ENCODE measurements at places on chromosomes 1 and 21.

- DNase-seq, result no peak
These were observed 27.7 kb downstream of the ERO1B start for GRCh38 chr1:236253918-236254637.

- no peak for DNase-seq
These were observed 18.0 kb downstream of the KIAA0319L start for GRCh38 chr1:35539073-35539823.

GRCh38 chr21:23853796-23854379, 1753.4 kb downstream of the MRPL39 start:
- peak; percentile 3 for DNase-seq

DNA sequence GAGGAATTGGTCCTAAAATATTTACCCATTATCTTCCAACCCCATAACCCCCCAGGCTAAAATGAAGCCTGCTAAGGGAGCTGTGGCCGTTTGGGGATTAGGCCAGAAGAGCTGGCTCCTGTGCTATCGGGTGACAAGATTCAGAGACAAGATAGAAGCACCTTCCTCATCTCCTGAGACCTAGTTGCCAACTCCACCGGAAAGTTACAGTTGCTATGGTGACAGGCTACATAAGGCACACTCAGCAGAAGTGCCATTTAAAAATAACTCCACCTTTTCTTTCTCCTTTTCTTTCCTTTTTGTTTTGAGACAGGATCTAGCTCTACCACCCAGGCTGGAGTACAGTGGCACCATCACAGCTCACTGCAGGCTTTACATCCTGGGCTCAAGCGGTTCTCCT, 43.6 kb upstream of the ROR1 start:
- no peak for DNase-seq

- DNase-seq, result no peak
These were observed 38.1 kb downstream of the DISP3 start for GRCh38 chr1:11516961-11517635.

GRCh38 chr1:110425612-110426152, 18.2 kb upstream of the LAMTOR5 start:
- no peak for DNase-seq

GRCh38 chr1:31733389-31734219, 29.8 kb upstream of the COL16A1 start:
- no peak for DNase-seq

DNA sequence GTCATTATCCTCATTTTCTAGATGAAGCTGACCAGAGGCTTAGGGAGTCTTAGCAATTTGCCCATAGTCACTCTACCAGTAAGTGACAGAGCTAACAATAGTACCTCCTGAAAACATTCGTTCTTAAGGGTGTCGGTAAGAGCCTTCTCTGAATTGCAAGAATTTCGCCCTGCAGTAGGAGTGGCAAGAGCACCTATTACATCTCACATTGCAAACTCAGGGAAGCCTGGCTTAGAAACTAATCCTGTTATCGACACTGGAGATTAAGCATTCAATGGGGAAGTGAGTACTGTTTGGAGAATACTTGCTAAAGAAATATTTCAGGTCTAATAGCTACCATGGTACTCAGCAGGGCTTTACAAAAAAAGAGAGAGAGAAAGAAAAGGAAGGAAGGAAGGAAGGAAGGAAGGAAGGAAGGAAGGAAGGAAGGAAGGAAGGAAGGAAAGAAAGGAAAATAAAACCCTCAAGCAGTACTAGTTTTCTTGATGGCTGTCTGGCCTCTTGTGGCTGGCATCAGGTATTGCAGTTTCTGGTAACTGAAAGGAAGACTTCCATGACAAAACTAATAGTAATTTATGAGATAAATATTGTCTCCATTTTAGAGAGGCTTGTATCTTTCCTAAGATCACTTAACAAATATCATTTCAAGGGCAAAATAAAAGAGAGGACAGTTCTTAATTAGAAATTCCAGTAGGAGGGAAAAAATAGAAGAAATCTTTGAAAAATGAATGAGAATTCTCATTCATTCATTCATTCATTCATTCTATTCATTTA, 10.4 kb downstream of the C1orf226 start:
- peak; percentile 35 for DNase-seq

DNA sequence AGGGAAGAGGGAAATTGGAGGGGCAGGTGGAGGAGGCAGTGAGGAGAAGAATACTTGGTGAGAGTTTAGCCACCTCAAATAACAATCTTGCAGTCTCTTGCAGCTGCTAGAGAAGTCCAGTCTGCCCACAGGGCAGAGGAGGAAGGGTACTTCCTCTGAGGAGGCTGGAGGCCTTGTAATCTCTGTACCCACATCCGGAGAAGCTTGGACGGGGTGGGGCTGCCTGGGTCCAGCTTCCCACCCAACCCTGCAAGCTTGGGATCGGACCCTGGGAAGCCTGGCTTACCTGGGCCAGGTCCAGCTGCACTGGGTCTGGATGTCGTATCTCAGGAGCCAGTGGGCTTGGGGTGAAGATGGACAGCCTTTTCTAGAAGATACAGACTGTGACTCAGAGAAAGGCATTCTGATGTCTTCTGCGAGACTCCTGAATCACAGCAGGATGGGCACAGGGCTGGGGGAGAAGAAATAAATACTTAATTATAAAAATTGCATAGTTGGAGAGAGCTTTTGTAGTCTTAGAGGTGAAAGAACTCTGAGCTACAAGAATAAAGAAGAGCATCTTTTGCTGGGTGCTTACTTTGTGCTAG, 111.8 kb upstream of the JUN start:
- DNase-seq, result no peak

GRCh38 chr1:225941187-225941941, at the start of gene LEFTY2:
Gene LEFTY2, minus strand, starts transcription at chr1:225941220. Its CDS starts 80 bp downstream, at chr1:225941140.
- DNase-seq, result no peak

GRCh38 chr1:230103306-230104173, 36.5 kb downstream of the GALNT2 start:
- no peak for DNase-seq

- no peak for DNase-seq
These were observed 217.9 kb downstream of the NEGR1 start for GRCh38 chr1:72064196-72065075.

GRCh38 chr1:11535761-11536572, 57.0 kb downstream of the DISP3 start:
- DNase-seq, result no peak

GRCh38 chr1:5992814-5993555, 760 bp upstream of the NPHP4 start:
- no peak for DNase-seq

DNA sequence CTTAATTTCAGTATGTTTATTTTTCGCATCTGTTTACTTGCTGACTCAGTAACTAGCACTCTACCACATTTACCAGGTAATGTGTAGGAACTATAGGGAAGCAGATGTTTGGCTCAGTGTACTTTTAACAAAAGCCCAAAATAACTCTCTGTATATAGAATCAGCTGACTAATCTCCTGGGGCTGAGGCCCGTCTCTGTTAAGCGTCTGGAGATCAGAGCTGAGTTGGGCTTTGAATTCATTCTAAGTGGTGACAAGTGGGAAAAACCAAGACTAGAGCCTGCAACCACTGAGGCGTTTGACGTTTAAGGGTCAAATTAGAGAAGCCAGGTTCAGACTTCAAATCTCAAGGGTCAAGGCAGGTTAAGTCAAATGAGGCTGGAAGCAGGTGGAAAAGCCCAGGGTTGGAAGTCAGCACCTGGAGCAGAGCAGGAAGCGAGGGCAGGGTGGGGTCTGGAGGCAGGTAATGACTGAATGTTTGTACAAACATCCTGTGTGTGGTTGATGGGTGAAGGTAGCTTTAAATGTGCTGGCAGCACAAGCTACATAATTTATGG, 56.8 kb upstream of the LYST start:
- no peak for DNase-seq

DNA sequence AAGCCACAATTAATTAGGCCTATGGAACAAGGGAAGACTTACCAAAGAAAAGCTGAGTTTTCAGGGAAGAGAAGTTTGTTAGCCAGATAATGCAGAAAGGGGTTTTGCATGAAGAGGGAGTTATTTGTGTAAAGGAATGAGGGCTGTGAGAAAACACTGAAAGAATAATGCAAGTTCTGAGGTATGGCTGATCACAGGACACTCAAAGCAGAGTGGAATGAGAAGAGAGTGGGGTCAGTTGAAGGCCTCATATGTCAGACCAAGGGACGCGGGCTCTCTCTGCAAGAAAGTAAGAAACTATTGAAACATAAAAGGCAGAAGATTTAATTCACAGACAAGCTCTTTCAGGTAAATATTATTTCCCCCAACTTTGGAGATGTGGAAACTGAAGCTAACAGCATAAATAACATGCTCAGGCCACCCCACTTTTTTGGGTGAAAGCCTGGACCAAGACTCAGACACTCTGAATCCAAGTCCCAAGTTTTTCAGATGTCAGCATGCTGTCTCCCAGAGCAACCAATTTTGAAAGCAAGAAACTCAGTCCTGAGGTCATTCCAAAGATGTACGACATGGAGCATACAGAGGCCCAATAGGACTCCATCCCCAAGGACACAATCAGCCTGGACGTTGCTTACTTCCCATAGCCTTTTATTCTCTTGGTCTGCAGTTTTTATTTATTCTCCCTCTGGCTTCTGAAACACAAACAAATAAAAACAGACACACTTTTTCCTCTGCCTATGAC, 47.3 kb upstream of the FGGY start:
- DNase-seq, result no peak

GRCh38 chr1:116855191-116855619, 54.5 kb upstream of the PTGFRN start:
- DNase-seq, result no peak

DNA sequence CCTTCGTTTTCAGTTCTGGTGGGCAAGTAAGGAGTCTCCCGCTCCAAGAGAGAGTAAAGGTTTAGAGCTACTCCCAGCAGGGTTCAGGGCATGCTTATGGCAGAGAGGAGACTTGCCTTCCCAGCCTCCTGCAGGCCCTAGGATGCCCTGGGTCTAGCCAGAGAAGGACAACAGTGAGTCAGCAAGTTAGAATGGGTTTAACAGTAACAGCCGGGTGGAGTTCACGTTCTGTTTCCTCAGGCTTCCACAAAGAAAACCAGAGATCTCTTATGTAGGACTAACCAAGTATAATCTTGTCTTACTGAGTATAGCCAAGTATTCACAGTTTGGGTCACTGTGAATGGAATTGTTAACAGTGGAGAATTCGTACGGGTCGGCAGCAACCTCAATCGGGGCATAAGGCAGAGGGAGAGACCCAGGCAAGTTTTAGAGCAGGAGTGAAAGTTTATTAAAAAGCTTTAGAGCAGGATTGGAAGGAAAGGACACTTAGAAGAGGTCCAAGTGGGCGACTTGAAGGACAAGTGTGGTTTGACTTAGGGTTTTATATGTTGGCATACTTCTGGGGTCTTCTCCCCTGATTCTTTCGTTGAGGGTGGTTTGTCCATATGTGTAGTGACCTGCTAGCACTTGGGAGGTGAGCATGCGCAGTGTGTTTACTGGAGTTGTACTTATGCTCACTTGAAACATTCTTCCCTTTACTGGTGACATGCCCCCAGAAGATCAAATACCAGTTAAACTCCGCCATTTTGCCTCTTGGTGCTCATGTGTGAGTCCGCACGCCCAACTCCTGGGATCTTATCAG, 4.5 kb downstream of the OVAAL start:
- no peak for DNase-seq

DNA sequence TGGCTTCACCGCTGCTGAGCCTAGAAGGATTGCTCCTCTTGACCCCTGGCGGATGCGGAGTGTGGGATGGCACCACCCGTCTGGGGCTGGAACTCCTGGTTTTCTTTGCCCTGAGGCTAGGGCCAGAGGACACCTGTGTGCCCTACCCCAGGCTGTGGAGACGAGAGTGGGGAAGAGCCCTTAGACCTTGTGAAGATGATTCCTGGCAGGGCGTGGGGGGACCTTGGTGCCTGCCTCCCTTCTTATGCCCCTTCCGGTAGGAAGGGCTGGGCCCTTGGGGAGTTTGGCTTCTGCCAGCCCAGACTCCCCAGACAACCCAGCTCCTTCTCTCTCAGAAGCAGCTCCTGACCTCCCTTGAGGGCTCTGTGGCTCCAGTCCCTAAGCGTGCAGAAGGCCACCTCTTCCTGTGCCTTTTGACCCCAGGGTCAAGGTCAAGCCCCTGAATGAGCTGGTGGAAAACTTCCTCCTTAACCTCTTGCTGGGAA, 891 bp downstream of the RPS6KA1 start:
- no peak for DNase-seq

GRCh38 chr1:36279110-36279788, 26.9 kb upstream of the SH3D21 start:
- no peak for DNase-seq

DNA sequence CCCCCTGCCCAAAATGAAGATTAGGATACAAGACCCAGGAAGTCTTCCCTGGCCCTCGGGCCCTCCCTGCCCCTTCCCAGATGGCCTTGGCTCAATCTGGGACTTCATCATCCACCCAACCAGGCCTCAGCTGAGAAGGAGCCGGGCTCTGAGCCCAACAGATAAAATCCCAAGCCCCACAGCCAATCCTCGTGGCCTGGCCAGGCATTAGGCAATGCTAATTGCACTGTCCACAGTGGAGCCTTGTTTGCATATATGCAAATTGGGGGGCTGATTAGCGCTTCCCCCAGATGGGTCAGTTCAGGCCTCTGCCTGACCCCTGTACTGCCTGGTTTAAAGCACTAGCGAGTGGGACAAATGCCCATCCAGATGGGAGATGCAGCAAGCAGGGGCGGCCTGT, 34.9 kb downstream of the IGSF21 start:
- DNase-seq, result no peak

- DNase-seq, result peak; percentile 20
These were observed 86.8 kb downstream of the LRRC8C start for GRCh38 chr1:89719502-89720306.

GRCh38 chr1:222525951-222526350, 22.0 kb downstream of the HHIPL2 start:
- no peak for DNase-seq

DNA sequence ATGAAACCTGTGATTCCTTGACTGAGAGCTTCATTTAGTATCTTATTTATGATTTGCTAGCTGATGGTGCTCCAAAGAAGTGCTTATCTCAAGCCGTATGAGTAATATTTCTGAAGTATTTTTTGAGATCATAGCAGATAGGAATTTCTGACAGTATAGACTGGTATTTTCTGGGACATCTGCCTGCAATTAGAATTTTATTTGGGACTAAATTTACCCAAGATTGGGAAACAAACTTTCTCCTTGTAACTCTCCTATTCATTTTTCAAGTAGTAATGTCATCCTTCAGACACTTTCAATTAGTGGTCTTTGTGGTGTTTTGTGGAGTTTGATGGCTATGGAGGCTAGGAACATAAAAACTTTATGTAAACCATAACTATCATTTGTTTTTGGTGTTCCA, 597.2 kb upstream of the ZP4 start:
- DNase-seq, result no peak

GRCh38 chr21:36697060-36697850, 1.7 kb upstream of the SIM2 start:
- peak; percentile 27 for DNase-seq

GRCh38 chr1:1304331-1305299, 3.1 kb downstream of the ACAP3 start:
- DNase-seq, result no peak

All from GM12891 (cell line).